Effector memory CD4-positive, alpha-beta T cell (primary cell): ENCODE measurements at places on chromosomes 13 and 19.

GRCh38 chr19:48926909-48927308, 6.6 kb upstream of the DHDH start:
- peaks cover 7% of the 10 kb centered on the region for H3K36me3 ChIP-seq
- H3K27me3 ChIP-seq = no peaks in the 10 kb centered on the region
- no peaks in the 10 kb centered on the region for H3K4me1 ChIP-seq
- H3K27ac ChIP-seq = no peak overlapping the region

DNA sequence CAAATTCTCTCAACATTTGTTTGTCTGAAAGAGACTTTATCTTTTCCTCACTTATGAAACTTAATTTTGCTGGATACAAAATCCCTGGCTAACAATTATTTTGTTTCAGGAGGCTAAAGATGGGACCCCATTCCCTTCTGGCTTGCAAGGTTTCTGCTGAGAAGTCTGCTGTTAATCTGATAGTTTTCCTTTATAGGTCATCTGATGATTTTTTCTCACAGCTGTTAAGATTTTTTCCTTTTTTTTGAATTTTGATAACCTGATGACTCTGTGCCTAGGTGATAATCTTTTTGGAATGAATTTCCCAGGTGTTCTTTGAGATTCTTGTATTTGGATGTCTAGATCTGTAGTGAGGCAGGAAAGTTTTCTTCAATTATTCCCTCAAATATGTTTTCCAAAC, 2661.4 kb downstream of the PCDH9 start:
- H3K27me3 ChIP-seq = no peaks in the 10 kb centered on the region
- no peak overlapping the region for H3K4me3 ChIP-seq
- H3K4me1 ChIP-seq = no peaks in the 10 kb centered on the region
- no peak for DNase-seq

- no peak overlapping the region for H3K27ac ChIP-seq
- H3K4me3 ChIP-seq = no peak overlapping the region
- DNase-seq = no peak
- no peaks in the 10 kb centered on the region for H3K36me3 ChIP-seq
- no peaks in the 10 kb centered on the region for H3K4me1 ChIP-seq
- no peaks in the 10 kb centered on the region for H3K27me3 ChIP-seq
Measured at GRCh38 chr13:107284173-107284572, 716.2 kb upstream of the ARGLU1 start.

GRCh38 chr13:28100150-28101121, at the start of gene FLT3:
Gene FLT3 (minus strand): TSS chr13:28100576. CDS start chr13:28100510, 66 bp downstream.
- H3K36me3 ChIP-seq = no peaks in the 10 kb centered on the region
- H3K27me3 ChIP-seq = peaks cover 36% of the 10 kb centered on the region
- peaks cover 13% of the 10 kb centered on the region for H3K4me1 ChIP-seq
- DNase-seq = no peak
- H3K4me3 ChIP-seq = peak within 1 kb of the TSS; percentile 52

DNA sequence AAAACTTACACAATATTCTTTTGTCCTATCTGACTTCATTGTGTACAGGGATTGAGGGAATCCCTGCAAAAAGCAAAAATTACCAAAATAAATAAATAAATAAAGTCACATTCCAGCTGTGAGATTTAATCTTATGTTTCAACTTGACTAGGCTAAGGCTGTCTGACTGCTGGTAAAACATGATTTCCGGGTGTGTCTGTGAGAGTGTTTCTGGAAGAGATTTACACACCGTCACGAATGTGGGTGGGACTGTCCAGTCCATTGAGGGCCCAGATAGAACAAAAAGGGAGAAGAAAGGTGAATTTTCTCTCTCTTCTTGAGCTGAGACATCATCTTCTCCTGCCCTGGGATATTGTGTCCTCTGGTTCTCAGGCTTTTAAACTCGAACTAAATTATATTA, 166.1 kb downstream of the LIG4 start:
- H3K27ac ChIP-seq = no peak overlapping the region
- no peaks in the 10 kb centered on the region for H3K4me1 ChIP-seq
- no peaks in the 10 kb centered on the region for H3K27me3 ChIP-seq
- no peaks in the 10 kb centered on the region for H3K36me3 ChIP-seq
- H3K4me3 ChIP-seq = no peak overlapping the region
- DNase-seq = no peak

DNA sequence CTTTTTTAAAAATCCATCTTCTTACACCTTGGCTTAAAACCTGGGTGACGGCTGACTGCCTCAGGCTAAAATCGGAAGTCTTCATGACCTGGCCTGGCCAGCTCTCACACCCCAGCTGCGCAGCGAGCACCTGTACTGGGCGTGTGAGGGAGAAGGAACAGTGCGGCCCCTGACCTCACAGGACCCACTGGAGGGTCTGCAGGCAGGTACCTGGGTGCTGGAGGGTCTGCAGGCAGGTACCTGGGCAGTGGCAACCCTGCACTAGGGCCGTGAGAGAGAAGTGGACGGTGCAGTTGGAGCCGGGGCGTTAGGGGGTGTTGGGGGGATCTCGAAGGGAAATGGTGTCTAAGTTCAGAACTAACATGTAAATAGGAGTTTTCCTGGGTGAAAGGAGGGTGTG, 144.3 kb downstream of the STK24 start:
- H3K36me3 ChIP-seq = no peaks in the 10 kb centered on the region
- H3K27me3 ChIP-seq = no peaks in the 10 kb centered on the region
- H3K4me1 ChIP-seq = no peaks in the 10 kb centered on the region
- H3K27ac ChIP-seq = no peak overlapping the region

GRCh38 chr13:51370116-51370515, 30.6 kb downstream of the SERPINE3 start:
- no peak overlapping the region for H3K4me3 ChIP-seq
- H3K4me1 ChIP-seq = no peaks in the 10 kb centered on the region
- H3K36me3 ChIP-seq = peaks cover 61% of the 10 kb centered on the region

- H3K36me3 ChIP-seq = peaks cover 4% of the 10 kb centered on the region
- no peaks in the 10 kb centered on the region for H3K4me1 ChIP-seq
- H3K27ac ChIP-seq = no peak overlapping the region
- H3K4me3 ChIP-seq = no peak overlapping the region
- no peak for DNase-seq
Measured at GRCh38 chr13:21529146-21529893, 70.2 kb upstream of the ZDHHC20 start.
